ENCODE measurements at places on chromosomes 16 and 17. TPM values are rescaled to one million over a fixed set of nuclear protein-coding genes. Genes with fewer than 3 reads are reported as not detected.

Gene RASD1
- 0.71 TPM for polyA plus RNA-seq

Gene KRT17
- polyA plus RNA-seq, result 1.2 TPM

GRCh38 chr17:4475463-4475862, 23.2 kb upstream of the SPNS2 start:
- no peak for DNase-seq

Gene GPR142
- not detected for polyA plus RNA-seq

GRCh38 chr17:72538901-72539352, 418.1 kb downstream of the SOX9 start:
- no peak for DNase-seq
